ENCODE measurements at places on chromosomes 5 and 9.

GRCh38 chr9:86854898-86855523 is 92.3 kb downstream of the GAS1 start:
- no peak for DNase-seq

DNA sequence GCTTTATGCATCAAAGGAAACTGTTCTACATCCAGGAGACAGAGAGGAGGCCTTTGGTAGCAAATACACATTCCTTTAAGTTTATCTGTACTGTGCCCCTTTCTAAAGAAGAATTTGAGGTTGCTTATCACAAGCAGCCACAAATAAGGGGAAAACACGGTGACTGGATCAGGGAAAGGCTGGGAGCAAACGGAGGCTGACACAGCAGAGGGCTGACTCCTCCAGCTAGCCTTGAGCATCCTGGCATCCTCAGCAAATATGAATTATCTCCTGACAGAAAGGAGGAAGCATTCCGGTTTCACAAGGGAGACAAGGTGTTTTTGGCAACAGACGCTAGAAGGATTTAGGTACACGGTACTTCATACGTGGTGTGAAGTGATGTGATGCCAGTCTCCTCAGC is 133.5 kb downstream of the DCP2 start:
- no peak for DNase-seq

GRCh38 chr5:9953691-9954090 is 296.0 kb downstream of the ATPSCKMT start:
- DNase-seq: no peak

GRCh38 chr5:133967124-133967523 is 1.3 kb downstream of the C5orf15 start:
- no peak for DNase-seq

DNA sequence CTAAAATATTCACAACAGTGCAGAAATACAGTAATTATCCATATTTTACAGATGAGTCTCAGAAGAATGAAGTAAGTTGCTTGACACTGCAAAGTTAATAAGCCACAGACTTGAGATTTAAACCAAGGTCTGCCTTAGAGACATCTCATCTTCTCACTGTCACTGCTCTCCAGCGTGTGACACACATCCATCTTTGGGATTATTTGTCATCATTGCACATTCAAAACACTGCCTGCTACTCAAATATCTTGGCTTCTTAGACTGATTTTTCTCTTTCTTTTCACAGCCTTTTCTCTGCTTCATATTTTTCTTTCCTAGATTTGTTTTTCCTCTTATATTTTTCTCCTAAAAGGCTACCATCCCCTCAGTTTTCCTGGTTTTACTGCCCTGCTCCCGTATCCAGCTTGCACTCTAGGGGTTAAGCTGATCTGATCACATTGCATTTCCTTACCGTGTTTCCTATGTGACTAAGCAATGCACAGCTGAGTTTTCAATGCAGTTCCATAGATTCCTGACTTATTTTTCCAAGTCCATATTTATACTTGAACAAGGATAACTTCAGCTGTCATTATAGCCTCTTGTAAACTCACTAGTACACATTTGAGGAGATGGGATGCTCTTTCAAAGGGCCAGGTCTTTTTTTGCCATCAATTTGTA is 353.0 kb downstream of the PLK2 start:
- DNase-seq: no peak

GRCh38 chr5:177440990-177441780 is 5.4 kb upstream of the PRR7 start:
- no peak for DNase-seq

- DNase-seq: no peak
Observed at GRCh38 chr5:180950291-180950949, 38.2 kb upstream of the BTNL3 start.
